ENCODE measurements at places on chromosomes 7 and 10.

GRCh38 chr7:134532180-134532953 lies 5.0 kb downstream of the AKR1B10 start:
- H3K27me3 ChIP-seq, result peaks cover 5% of the 10 kb centered on the region
- no peak for DNase-seq
- H3K4me3 ChIP-seq, result no peak overlapping the region
- H3K4me1 ChIP-seq, result no peaks in the 10 kb centered on the region
- H3K27ac ChIP-seq, result no peak overlapping the region

GRCh38 chr7:64795176-64795575 lies 948 bp downstream of the ZNF138 start:
- H3K36me3 ChIP-seq, result peaks cover 1% of the 10 kb centered on the region
- peak overlapping the region; percentile 93 for H3K4me3 ChIP-seq
- DNase-seq, result no peak
- no peaks in the 10 kb centered on the region for H3K27me3 ChIP-seq
- H3K27ac ChIP-seq, result peak overlapping the region; percentile 71

GRCh38 chr10:91891125-91892001 lies 17.9 kb downstream of the FGFBP3 start:
- H3K27me3 ChIP-seq, result no peaks in the 10 kb centered on the region
- DNase-seq, result peak; percentile 34
- H3K4me1 ChIP-seq, result peaks cover 13% of the 10 kb centered on the region
- no peak overlapping the region for H3K4me3 ChIP-seq
- no peaks in the 10 kb centered on the region for H3K36me3 ChIP-seq
- H3K27ac ChIP-seq, result peak overlapping the region; percentile 54

DNA sequence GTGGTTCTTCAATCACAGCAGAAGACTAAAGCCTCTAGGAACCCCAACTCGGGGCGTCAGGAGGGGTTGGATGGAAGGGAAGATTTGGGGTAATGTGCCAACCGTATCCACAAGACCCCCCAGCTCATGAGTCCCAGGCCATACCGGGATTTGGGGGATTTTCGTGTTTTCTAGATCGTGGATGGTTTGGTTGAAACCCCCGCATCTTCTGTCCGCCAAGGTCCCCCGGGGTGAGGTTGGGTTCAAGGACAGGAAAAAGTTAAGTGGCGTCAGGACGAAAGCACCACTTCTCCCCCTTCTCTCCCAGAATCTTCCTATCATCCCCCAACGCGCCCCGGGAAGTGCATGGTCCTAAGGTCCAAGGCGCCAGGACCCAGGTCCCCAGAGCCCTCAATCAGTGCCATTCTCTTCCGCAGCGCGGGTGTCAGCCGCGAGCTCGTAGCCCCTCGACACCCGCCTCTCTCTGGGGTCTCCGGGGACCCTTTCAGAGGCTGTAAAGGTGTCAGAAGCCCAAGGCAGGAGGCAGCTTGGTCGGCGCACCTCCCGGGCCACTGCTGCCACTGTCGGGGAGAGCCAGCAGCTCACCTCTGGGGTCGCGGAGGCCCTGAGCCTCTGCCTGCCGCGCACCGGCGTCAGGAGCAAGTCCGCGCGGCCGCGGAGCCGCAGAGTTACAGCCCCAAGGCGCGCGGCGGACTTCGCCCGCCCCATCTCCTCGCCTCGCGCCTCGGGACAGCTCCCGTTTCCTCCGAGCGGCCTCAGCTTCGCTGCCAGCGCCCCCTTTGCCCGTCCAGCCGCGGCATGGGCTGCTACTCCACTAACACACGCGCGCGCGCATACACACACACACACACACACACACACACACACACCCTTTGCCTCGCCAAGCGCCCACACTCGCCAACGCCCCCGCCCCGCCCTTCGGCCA lies 1.5 kb downstream of the MKX start:
- peak; percentile 38 for DNase-seq
- H3K36me3 ChIP-seq, result no peaks in the 10 kb centered on the region
- H3K4me1 ChIP-seq, result no peaks in the 10 kb centered on the region
- peak overlapping the region; percentile 51 for H3K4me3 ChIP-seq
- peaks cover 54% of the 10 kb centered on the region for H3K27me3 ChIP-seq
- no peak overlapping the region for H3K27ac ChIP-seq

GRCh38 chr7:45203936-45204445 lies 46.4 kb downstream of the RAMP3 start:
- H3K27ac ChIP-seq, result no peak overlapping the region
- no peaks in the 10 kb centered on the region for H3K36me3 ChIP-seq
- H3K4me3 ChIP-seq, result peak overlapping the region; percentile 21
- no peaks in the 10 kb centered on the region for H3K4me1 ChIP-seq

DNA sequence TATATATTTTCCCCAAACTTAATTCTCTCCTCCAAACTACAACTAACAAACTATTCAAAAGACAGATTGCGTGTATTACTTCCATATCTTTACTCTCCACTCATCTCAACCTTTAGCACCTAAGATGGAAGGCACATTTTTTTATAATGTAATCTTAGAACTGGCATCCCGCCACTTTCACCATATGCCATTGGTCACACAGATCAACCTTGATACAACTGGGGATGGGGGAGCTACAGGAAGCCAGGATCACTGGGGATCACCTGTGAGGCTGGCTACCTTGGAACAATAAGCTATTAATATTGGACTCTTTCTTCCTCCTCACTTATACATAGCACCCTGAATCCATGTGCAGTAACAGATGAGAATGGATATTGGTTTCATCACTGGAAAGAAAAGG lies 469.6 kb upstream of the LRRN3 start:
- no peak overlapping the region for H3K4me3 ChIP-seq
- DNase-seq, result no peak
- H3K27ac ChIP-seq, result no peak overlapping the region
- H3K27me3 ChIP-seq, result no peaks in the 10 kb centered on the region
- no peaks in the 10 kb centered on the region for H3K36me3 ChIP-seq

DNA sequence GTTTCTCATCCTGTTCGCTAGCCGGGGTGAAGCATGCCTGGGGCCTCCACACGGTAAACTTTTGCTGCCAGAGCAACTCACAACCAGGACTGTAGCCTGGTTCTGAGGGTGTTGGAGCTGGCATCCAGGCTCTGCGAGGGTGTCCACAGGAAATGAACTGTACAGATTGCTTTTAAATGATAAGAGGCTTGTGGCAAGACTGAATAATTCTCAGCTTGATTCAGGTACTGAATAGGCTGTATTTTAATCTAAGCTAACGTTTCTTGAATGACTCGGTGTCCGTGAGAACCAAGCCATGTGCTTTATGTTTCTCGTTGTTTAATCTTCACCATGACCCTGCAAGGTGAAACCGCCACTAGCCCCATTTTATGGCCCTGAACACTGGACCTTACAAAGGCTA lies 49.3 kb downstream of the EEPD1 start:
- DNase-seq, result peak; percentile 54
- no peaks in the 10 kb centered on the region for H3K36me3 ChIP-seq
- H3K27me3 ChIP-seq, result no peaks in the 10 kb centered on the region
- H3K4me3 ChIP-seq, result no peak overlapping the region
- H3K27ac ChIP-seq, result no peak overlapping the region
- peaks cover under 1% of the 10 kb centered on the region for H3K4me1 ChIP-seq

GRCh38 chr7:142482891-142483658 lies 225.2 kb upstream of the PRSS58 start:
- H3K4me3 ChIP-seq, result no peak overlapping the region
- peak; percentile 41 for DNase-seq
- H3K4me1 ChIP-seq, result peaks cover 2% of the 10 kb centered on the region
- no peak overlapping the region for H3K27ac ChIP-seq
- H3K36me3 ChIP-seq, result no peaks in the 10 kb centered on the region

DNA sequence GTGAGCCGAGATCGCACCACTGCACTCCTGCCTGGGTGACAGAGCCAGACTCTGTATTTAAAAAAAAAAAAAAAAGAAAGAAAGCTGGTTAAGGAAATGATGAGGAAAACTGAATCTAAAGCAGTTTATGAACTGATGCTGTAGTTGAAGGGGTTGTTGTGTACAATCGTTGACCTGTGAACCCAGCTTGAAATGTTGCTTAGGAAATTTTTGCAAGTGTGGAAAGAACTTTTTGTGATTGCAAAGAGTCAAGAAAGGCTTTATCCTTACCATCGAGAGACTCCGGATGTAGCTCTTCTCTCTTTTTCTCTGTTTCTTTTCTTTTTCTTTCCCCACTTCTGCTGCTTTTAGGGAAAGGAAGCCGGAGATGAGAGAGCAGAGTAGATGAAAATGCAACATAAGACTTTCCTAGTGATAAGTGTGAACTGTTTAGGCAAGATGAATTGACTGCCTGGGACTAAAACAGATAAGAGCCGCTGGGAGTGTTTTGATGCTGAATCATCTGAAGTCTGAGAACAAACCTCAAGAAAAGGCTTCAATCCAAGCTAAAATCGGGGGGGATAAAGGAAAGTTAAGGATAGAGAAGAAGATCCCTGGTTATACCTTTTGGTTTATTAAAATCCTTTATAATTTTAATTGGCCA lies 69.0 kb downstream of the TAF3 start:
- DNase-seq, result peak; percentile 89
- no peaks in the 10 kb centered on the region for H3K36me3 ChIP-seq
- no peaks in the 10 kb centered on the region for H3K27me3 ChIP-seq
- H3K4me3 ChIP-seq, result no peak overlapping the region
- peaks cover 2% of the 10 kb centered on the region for H3K4me1 ChIP-seq

DNA sequence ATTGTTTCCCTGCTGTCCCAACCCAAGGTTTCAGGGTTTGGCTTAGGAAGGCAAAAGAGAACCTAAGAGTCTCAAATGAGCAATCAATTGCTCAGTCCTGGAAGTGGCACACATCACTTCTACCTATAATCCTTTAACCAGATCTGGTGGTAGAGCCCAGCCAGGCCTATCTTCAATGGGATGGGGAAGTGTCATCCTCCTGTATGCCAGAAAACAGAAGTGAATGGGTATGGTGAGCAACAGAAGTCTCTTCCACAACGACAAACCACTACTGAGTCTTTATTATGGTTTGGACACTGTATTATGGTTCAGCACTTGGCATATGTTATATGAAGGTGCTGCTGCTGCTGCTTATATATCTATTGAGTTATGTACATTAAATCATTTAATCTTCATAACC lies 3.0 kb upstream of the AKR1B1 start:
- H3K4me1 ChIP-seq, result peaks cover 12% of the 10 kb centered on the region
- no peaks in the 10 kb centered on the region for H3K36me3 ChIP-seq
- H3K27me3 ChIP-seq, result no peaks in the 10 kb centered on the region
- no peak overlapping the region for H3K4me3 ChIP-seq
